ENCODE measurements at places on chromosomes 11 and 22. TPM values are rescaled to one million over a fixed set of nuclear protein-coding genes. Genes with fewer than 3 reads are reported as not detected.

The DESI1 gene
- total RNA-seq = 11.2 TPM

The ALDH3B1 gene
- 15.2 TPM for total RNA-seq

The PDE3B gene
- 17.4 TPM for total RNA-seq

The SYT12 gene
- not detected for total RNA-seq

The MCAT gene
- total RNA-seq = 50.8 TPM

The DEUP1 gene
- total RNA-seq = not detected

The RFPL1 gene
- not detected for total RNA-seq

The CECR2 gene
- total RNA-seq = 3.4 TPM

The KCNJ11 gene
- total RNA-seq = 39.4 TPM

The CFAP300 gene
- 0.52 TPM for total RNA-seq

The LYVE1 gene
- 6.9 TPM for total RNA-seq

The USP2 gene
- 19.4 TPM for total RNA-seq

The ST14 gene
- total RNA-seq = 61.0 TPM

The RPS19BP1 gene
- total RNA-seq = 87.2 TPM

The POU2AF1 gene
- 8.9 TPM for total RNA-seq

The BIK gene
- 1.6 TPM for total RNA-seq

The DUSP8 gene
- total RNA-seq = 7.0 TPM

The POLD4 gene
- total RNA-seq = 82.1 TPM

The ZNF214 gene
- total RNA-seq = 4.3 TPM

The RHOG gene
- total RNA-seq = 15.8 TPM

The C22orf42 gene
- 4.0 TPM for total RNA-seq

The TAGLN gene
- 124 TPM for total RNA-seq

The CRYBB2 gene
- total RNA-seq = not detected

The KRTAP5-8 gene
- total RNA-seq = not detected

The SMTNL1 gene
- not detected for total RNA-seq

The KRTAP5-7 gene
- total RNA-seq = not detected

The SCGB1D2 gene
- not detected for total RNA-seq

The SPON1 gene
- 26.7 TPM for total RNA-seq

The LRRC75B gene
- 20.8 TPM for total RNA-seq

The FAM227A gene
- 1.3 TPM for total RNA-seq

The OR51E2 gene
- total RNA-seq = not detected

The CASP12 gene
- 3.6 TPM for total RNA-seq

The DGAT2 gene
- total RNA-seq = 9.3 TPM

The LBHD1 gene
- 5.6 TPM for total RNA-seq

The SLC22A12 gene
- not detected for total RNA-seq

The SAMM50 gene
- 10.2 TPM for total RNA-seq

The RAC2 gene
- total RNA-seq = 4.9 TPM

The OR52A1 gene
- total RNA-seq = not detected

The RBMXL2 gene
- total RNA-seq = 3.3 TPM

The TH gene
- 0.66 TPM for total RNA-seq

The FOLR1 gene
- 3.0 TPM for total RNA-seq

The NCR3LG1 gene
- total RNA-seq = 2.6 TPM

The PATE4 gene
- not detected for total RNA-seq

The GAB2 gene
- total RNA-seq = 16.9 TPM

Data from body of pancreas (tissue), 4 donors.